ENCODE measurements at places on chromosomes 5 and 9.

DNA sequence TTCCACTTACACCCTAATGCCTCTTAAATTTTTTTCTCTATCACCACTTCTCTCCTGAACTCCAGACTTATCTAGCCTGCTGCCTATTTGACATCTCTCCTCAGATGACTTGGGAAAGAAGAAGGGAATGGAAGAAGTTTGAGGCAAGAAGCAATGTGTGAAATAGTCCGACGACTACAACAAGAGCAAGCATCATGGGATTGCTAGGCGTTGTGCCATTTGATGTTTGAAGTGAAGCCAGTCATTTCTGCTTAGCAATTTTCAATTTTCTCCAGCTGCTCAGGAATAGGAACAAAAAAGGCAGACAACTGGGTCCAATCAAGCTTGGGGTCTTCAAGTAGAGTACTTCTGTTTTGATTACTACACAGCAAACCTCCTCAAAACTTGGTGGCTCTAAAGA is 106.4 kb downstream of the HSD17B3 start:
- DNase-seq = no peak

GRCh38 chr5:14187157-14187556 is 44.0 kb downstream of the TRIO start:
- DNase-seq = no peak

DNA sequence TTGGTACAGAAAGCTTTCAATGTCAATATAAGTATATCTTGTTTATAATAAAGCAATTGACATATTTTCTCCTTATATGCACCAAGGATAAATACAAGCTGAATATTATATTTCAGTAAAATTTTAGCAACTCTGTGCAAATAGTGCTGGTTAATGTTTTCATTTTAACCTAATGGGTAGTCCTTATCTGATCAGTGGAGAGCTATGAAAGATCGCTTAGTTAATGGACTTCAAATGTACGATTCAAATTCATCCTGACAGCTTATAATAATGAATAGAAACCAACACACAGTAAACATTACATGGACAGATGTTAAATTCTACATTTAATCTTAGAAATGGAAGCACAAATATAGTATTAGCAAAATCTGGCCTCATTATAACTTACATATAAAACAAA is 1495.2 kb upstream of the C9orf72 start:
- no peak for DNase-seq

- no peak for DNase-seq
Observed at GRCh38 chr9:98342820-98343210, 87.4 kb upstream of the TBC1D2 start.

- no peak for DNase-seq
Observed at GRCh38 chr5:141681695-141682641, at the start of gene ARAP3. Gene ARAP3 (minus strand): TSS chr5:141682230. CDS start chr5:141680486, 1,744 bp downstream.

DNA sequence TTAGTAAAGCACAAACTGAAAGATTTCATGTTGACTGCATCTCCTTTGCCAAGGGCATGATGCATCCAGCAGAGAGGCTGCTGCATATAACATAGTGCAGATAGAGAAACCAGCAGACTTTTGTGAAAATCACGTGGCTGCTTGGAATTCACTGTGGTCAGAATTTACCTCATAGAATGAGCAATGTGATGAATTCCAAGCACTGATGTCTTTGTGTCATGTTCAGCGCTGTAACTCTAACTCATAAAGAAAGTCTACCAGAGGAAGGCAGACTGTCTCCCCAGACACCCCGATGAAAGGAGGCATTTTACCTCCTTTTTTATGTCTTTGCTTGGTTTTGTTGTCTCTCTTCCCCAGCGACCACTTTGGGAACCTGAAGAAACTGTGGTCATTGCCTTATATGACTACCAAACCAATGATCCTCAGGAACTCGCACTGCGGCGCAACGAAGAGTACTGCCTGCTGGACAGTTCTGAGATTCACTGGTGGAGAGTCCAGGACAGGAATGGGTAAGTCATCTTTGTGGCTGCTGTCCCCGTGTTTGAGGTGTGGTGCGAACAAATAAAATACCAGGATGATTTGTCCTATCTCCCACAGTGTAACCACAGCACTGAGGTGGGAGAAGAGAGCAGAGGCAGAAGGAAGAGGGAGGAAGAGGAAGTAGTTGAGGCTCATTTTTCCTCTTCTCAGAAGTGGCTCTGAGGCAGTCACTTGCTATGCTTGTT is 42.0 kb downstream of the ITK start:
- DNase-seq = peak; percentile 39

DNA sequence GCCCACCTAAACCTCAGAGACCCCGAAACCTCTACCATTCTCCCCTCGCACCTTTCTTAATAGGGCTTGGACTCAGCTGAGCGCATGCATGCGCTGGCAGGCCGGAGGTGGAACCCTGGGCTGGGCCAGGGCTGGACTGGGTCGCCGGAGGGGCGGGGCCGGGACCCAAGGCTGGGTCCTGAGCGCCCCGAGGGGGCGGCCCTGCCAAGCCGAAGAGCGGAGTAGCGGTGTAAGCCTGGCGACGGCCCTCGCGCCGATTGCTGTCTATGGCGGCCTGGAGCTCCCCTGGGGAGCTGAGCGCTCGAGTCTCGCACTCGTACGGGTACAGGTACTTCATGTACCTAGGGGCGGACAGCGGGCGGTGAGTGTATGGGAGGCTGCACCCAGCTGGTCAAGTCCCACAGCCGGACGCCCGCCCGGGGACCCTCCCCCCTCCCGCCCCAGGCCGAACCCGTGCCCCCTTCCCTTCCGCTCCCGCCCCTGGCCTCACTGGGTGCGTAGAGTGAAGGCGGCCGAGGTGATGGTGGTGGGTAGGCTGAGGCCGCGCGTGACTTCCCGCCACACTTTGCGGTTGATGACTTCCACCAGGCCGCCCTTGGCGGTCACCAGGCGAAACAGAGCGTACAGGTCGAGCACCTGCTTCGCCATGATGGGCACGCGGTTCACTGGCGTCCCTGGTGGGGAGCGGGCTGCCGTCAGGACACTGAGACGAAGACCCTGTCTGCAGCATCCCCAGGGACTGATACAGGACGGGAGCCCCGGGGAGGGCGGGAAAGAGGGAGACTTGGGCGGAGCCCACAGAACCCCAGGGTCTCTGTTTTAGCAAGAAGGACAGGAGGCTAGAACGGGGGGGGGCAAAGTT is 3.3 kb upstream of the DCTN3 start:
- DNase-seq = no peak

GRCh38 chr9:112050544-112051475 is 124.3 kb downstream of the SUSD1 start:
- no peak for DNase-seq

DNA sequence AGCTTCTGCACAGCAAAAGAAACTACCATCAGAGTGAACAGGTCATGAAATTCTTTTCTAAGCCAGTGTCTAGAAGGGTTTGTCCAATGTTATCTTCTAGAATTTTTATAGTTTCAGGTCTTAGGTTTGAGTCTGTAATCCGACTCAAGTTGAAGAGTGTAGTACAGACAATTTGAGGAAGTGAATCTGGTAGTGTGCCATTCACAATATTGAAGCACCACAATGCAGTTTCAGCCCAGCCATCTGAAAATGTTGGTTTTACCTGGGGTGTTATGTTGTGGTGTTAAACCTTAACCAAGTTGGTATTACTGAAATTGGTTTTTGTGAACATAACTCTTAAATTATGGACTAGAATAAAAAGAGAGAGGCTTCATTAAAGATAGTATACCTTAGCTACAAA is 77.2 kb downstream of the ADAMTS16 start:
- no peak for DNase-seq

DNA sequence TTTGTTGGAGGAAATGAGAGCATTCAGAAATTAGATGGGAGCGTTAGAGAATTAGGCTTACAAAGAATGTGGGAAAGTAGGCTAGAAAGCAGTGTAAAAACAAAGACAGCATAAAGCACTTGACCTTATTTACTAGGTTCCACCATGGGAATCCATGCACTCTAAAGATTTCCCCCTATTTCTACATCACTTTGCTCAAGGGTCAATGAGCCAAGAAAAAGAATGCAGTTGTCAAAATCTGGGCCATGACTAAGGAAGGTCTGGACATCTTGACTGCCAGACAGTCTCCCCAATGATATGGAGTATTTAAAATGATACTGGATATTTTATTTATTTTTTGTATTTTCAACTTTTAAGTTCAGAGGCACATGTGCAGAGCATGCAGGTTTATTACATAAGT is 3.4 kb downstream of the TLR4 start:
- no peak for DNase-seq

Data from stimulated activated CD8-positive, alpha-beta memory T cell treated with anti-CD3 and anti-CD28 coated beads, Interleukin-15, amount 100 ng/mL, for 4 hours (primary cell).